ENCODE measurements at places on chromosomes 2 and 18.

DNA sequence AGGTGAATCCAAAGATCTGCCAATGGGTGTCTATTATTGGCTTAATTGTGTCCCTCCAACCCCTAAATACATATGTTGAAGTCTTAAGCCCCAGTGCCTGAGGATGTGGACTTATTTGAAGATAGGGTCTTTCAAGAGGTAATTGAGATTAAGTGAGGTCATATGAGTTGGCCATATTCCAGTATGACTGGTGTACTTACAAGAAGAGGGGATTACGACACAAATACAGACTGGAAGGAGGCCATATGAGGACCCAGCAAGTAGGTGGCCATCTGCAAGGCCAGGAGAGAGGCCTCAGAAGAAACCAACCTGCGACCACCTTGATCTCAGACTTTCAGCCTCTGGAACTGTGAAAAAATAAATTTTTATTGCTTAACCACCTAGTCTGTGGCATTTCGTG is 121.1 kb upstream of the FN1 start:
- no peak overlapping the region for H3K4me3 ChIP-seq
- no peak overlapping the region for H3K27ac ChIP-seq
- no peak for DNase-seq
- H3K4me1 ChIP-seq, result no peaks in the 10 kb centered on the region
- H3K27me3 ChIP-seq, result no peaks in the 10 kb centered on the region
- H3K36me3 ChIP-seq, result no peaks in the 10 kb centered on the region

- no peak for DNase-seq
- H3K36me3 ChIP-seq, result no peaks in the 10 kb centered on the region
- no peaks in the 10 kb centered on the region for H3K4me1 ChIP-seq
- H3K4me3 ChIP-seq, result no peak overlapping the region
Observed at GRCh38 chr18:12774982-12775381, 72.1 kb downstream of the PSMG2 start.

- no peaks in the 10 kb centered on the region for H3K4me1 ChIP-seq
- no peaks in the 10 kb centered on the region for H3K36me3 ChIP-seq
- H3K27ac ChIP-seq, result no peak overlapping the region
Observed at GRCh38 chr2:205158404-205158803, 523.9 kb upstream of the NRP2 start.

DNA sequence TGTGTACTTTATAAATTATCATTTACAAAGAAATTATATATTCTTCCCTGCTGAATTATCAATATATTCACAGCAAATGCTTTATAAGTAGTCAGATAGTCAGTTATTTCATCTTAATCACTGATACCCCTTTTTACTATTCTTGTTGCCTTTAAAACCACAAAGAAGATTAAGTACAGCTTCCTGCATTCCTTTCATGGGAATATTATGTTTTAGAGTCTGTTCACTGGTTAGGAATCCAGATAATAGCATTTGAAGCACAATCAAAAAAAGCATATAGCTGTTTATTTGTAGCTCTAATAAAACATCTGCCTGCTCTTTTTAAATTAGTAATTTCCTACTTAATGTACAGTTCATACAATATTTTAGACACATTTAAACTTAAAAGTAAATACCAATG is 508.9 kb downstream of the FBXO15 start:
- no peaks in the 10 kb centered on the region for H3K36me3 ChIP-seq
- no peaks in the 10 kb centered on the region for H3K4me1 ChIP-seq
- no peaks in the 10 kb centered on the region for H3K27me3 ChIP-seq
- no peak overlapping the region for H3K4me3 ChIP-seq
- no peak overlapping the region for H3K27ac ChIP-seq

DNA sequence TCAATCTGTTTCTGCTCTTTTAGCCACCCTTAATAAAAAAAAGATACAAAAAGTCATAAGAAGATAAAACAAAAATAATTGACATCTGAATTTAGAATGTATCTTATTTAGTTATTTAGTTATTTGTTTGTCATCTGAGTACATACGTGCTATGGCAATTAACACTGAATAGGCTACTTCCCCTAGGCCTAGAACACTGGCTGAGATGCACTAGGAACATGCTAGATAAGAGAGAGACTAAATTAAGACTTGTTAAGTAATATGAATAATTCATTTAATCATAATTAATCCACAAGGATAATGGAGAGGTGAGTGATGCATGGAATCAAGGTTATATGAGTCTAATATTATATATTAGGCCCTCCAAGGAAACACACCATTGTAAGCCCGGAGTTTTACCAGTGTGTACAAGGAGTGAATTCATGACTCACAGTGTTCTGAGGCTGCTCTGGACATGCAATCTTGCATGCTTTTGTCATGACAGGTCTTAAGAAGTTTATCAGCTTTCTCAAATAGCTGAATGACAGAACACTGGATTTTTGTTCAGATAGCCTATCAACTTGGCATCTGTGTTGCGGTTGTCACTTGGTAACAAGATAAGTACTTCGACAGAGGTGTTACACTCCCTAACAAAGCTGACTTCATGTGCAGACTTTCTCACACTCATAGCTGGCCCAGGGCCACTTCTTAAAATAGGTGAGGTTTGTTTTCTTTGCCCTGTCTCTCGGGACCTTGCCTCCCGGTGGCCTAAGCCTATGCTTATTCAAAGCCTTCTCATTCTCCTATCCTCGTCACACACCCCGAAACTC is 5.0 kb upstream of the SERPINB2 start:
- H3K27ac ChIP-seq, result no peak overlapping the region
- no peak overlapping the region for H3K4me3 ChIP-seq

- no peaks in the 10 kb centered on the region for H3K27me3 ChIP-seq
- peaks cover 5% of the 10 kb centered on the region for H3K4me1 ChIP-seq
- DNase-seq, result peak; percentile 65
- H3K27ac ChIP-seq, result no peak within 1 kb of the TSS
- peak within 1 kb of the TSS; percentile 83 for H3K4me3 ChIP-seq
- H3K36me3 ChIP-seq, result no peaks in the 10 kb centered on the region
Observed at GRCh38 chr2:25982273-25982967, at the start of gene KIF3C. Gene KIF3C, minus strand, starts transcription at chr2:25982497. Its CDS starts 580 bp downstream, at chr2:25981917.
